ENCODE measurements at places on chromosomes 1 and 21.

- no peak for DNase-seq
Measured at GRCh38 chr1:195530961-195531360, 1077.3 kb downstream of the KCNT2 start.

GRCh38 chr1:20837554-20838192 lies 50.6 kb upstream of the HP1BP3 start:
- DNase-seq, result peak; percentile 87

DNA sequence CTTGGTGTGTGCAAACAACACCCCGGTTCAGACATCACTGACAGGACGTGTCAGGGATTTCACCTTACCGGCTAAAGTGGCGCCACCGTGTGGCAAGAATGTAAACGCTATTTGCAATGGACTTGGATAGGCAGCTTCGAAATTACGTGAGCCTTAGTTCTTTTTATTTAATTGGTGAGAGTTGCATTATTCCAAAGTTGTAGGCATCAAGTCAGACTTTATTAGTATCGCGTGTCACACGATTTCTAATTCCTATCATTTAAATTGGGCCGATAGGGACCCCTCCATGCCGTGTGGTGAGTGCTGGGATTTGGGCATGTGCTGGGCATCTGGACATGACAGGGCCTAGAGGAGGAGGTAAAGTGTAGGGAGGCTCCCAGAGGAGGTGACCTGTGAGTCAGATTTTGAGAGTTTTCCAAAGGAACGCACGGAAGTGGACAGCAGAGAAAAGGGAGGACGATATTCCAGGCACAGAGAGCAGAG lies 14.5 kb upstream of the CPT2 start:
- DNase-seq, result peak; percentile 74

DNA sequence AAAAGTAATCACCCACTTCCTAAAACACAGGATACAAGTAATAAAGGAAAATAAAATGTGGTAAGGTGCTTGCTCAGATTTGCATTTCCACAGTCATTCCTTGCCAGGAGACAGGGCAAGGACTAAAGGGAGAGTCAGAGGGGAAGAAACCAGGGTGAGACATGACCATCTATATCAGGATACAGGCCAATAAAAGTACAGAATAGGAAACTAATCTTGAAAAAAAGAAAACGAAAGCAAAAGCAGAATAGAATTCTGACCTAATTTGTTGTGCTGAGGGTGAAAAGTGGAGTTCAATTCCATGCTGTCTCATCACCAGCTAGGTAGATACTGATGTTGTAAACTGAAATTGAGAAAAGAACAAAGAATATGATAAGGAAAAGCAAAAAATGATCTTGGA lies 27.3 kb downstream of the JMJD4 start:
- DNase-seq, result no peak

GRCh38 chr21:9837946-9838737 lies 683.2 kb upstream of the TPTE start:
- no peak for DNase-seq

GRCh38 chr1:113784104-113784779 lies 25.0 kb upstream of the PHTF1 start:
- DNase-seq, result no peak

DNA sequence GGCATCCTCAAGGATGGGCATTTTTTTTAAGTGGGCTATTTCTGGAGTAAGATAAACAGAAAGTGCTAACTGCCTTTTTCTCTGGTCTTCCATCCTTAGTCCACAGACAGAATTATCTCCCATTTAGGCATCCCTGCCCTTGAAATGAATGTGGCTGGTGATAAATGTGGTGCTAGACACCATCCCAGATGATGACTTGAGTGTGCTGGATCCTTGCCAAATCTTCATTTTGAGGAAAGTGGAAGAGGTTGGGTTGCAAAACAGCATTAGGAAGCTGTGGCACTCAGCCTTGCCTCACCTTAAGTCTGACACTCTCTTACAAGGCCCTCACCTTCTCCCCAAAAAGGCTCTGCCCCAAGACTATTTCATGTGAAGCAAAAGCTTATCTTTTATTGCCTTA lies 19.2 kb downstream of the MAB21L3 start:
- DNase-seq, result no peak

GRCh38 chr1:200991097-200991614 lies 32.4 kb downstream of the KIF21B start:
- DNase-seq, result no peak

- DNase-seq, result no peak
Measured at GRCh38 chr1:221631556-221631955, 110.3 kb downstream of the DUSP10 start.

GRCh38 chr21:25370311-25370744 lies 237.0 kb downstream of the MRPL39 start:
- DNase-seq, result no peak

- DNase-seq, result no peak
Measured at GRCh38 chr1:237690656-237691055, 200.1 kb downstream of the ZP4 start.

DNA sequence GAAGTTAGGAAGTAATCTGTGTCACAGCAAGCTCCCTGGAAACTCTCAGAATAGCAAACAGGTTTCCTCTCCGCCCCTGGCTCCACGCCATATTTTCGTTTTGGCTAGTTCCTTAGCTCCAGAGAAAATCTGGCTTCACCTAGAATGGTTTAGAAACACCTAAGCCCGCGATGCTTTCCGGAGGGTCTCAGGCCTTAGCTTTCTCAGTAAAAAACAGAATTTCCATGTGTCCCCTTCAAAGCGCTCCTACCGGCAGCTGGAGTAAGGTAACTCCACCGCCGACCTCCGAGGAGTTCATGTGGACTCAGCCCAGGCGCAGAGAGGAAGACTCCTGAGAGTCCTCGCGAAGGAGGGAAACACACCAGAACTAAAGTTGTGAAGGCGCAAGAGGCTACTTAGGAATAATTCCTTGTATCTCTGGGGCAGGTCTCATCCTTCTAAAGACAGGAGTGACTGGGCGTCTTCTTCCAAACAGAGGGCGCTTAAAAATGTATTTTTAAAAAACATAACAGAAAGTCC lies 406 bp downstream of the KIAA0040 start:
- DNase-seq, result peak; percentile 6

- DNase-seq, result no peak
Measured at GRCh38 chr1:211885747-211886522, 55.4 kb upstream of the LPGAT1 start.

DNA sequence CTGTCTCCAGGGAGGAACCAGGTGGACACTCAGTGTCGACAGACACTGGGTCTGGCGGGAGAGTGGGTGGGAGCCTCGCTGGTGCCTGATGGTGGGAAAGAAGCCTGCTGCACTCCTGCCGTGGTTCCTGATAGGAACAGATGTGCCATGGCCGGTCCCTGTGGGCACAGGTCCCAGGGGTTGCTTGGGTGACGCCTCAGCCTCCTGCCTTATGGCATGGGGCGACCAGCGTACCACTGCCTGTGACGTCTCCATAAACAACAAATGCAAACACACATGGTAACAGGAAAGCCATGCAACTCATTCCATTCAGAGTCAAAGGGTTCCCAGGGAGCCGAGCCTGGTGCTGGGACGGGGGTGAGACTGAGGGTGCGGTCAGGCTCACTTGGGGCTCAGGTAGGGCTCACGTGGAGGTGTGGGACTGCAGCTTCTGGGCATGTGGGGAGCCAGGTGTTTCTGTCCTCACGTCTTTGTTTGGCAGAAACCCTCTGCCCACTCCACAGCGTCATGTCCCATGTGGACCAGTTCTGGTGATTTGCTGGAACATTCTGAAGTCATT lies 34.8 kb downstream of the SNAP47 start:
- DNase-seq, result no peak

GRCh38 chr1:173201969-173202368 lies 5.2 kb downstream of the TNFSF4 start:
- no peak for DNase-seq

- peak; percentile 50 for DNase-seq
Measured at GRCh38 chr1:111758373-111758772, 2.7 kb downstream of the DDX20 start.

DNA sequence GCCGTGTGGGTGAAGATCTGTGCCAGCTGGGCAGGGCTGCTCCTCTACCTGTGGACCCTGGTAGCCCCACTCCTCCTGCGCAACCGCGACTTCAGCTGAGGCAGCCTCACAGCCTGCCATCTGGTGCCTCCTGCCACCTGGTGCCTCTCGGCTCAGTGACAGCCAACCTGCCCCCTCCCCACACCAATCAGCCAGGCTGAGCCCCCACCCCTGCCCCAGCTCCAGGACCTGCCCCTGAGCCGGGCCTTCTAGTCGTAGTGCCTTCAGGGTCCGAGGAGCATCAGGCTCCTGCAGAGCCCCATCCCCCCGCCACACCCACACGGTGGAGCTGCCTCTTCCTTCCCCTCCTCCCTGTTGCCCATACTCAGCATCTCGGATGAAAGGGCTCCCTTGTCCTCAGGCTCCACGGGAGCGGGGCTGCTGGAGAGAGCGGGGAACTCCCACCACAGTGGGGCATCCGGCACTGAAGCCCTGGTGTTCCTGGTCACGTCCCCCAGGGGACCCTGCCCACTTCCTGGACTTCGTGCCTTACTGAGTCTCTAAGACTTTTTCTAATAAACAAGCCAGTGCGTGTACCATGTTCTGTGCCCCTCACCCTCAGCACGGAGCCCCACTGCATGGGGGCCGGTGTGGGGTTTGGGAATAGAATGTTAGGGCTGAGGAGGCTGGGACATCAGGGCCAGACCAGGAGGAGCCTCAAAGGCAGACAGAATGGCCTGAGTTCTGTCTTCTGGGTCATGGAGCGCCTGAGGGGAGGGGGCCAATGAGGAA lies 21.3 kb downstream of the SERINC2 start:
- DNase-seq, result peak; percentile 61

DNA sequence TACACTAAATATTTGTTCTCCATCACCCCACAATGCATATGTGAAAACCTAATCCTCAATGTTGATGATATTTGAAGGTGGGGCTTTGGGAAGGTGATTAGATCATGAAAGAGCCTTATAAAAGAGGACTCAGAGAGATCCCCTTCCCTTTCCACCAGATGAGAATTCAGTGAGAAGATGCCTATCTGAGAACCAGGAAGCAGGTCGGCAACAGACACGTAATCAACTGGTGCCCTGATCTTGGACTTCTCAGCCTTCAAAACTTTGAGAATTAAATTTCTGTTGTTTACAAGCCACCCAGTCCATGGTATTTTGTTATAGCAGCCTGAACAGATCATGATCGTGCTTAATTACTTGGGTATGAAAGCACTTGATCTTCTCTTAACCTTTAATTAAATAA lies 329.4 kb downstream of the KCNT2 start:
- DNase-seq, result no peak

DNA sequence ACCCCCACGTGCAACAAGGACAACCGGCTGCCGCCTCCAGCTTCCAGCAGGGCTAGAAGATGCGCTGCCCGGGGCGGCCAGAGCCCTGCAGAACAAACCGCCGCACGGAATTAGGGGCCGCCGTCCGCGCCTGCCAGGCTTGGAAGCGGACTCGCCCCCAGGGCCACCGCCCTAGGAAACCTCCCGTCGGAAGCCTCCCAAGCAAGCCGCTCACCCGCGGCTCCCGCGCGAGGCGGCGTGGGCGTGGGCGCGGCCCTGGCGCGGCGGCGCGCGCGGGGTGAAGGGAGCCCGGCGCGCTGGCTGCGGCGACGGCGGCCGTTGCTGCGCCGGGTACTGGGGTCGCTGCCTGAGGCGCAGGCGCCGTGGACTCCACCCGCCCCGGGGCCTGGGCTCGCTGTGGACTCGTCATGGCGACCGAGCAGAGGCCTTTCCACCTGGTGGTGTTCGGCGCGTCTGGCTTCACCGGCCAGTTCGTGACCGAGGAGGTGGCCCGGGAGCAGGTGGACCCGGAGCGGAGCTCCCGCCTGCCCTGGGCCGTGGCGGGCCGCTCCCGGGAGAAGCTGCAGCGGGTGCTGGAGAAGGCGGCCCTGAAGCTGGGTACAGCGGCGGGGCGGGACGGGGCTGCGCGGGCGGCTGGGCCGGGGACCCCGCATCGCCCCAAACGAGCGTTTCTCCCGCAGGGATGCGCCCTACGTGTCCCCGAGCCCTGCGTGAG lies at the start of gene SCCPDH:
SCCPDH (plus strand) TSS at position 394 of the 715 bp plus-strand sequence; CDS start at position 408, 14 bp downstream.
- DNase-seq, result peak; percentile 45

GRCh38 chr1:3978990-3979325 lies 78.9 kb upstream of the C1orf174 start:
- DNase-seq, result no peak

DNA sequence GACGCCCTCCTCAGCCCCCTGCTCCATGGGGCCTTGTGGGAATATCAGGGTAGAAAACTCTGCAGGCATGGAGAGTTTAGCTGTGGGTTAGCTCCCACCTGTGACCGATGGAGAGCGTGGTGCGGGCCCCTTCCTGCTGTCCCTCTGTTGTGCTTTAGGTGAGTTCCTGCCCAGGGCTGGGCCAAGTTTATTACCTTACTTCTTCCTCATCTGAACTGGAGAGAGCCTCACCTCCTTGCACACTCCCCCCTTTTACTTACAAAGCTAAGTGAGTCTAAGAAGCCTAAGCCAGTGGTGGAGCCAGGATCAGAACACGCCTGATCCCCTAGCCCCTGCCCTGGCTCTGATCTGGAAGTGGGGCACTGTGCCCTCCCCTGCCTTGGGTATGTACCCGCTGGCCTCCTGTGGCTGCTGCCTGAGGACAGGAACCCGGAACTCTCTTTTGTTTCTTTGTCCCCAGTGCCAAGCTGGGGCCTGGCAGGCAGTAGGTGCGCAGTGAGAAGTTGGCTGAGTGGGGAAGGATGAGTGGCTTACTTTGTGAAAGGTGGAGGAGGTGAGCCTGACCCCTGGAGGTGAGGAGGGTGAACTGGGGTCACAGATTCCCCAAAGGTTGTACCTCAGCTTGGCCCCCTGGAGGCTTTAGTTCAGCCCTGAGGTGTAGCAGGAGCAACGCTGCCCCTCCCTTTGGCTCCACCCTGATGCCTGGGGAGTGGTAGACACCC lies 32.9 kb downstream of the ARHGEF10L start:
- peak; percentile 17 for DNase-seq

- peak; percentile 28 for DNase-seq
Measured at GRCh38 chr21:14862794-14863720, 201.7 kb downstream of the NRIP1 start.

GRCh38 chr1:39110325-39110851 lies 84.2 kb downstream of the NDUFS5 start:
- DNase-seq, result peak; percentile 34

DNA sequence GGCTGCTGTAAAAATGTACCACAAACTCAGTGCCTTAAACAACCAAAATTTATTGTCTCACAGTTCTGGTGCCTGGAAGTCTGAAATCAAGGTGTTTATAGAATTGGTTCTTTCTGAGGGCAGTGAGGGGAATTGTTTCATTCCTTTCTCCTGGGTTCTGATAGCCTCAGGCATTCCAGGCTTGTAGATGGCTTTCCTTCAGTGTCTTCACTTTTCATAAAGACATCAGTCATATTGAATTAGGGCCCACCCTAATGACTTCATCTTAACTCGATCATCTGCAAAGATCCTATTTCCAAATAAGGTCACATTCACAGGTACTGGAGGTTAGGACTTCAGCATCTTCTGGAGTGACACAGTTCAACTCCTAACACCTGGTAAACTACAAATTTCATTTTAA lies 15.0 kb downstream of the CDKN2C start:
- DNase-seq, result no peak

DNA sequence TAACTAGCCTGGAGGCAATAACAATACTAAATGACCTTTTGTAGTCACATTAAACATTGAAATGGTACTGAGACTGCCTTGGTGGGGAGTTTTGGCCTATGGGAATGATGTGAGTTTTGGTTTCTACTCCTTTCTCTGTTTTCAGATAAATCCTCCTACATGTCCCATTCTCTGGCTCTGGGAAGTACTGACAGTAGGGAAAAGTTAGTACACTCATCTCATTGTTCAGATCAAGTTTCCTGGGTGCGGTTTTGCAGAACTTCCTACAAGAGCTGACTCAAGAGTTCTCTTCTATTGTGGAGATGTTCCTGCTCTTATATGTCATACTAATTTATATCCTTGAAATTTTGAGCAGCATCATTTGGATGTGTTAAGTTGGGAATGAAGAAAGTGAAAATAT lies 74.2 kb upstream of the MACF1 start:
- peak; percentile 89 for DNase-seq

GRCh38 chr1:12113433-12114339 lies 50.6 kb downstream of the TNFRSF8 start:
- peak; percentile 40 for DNase-seq
